Activated CD8-positive, alpha-beta T cell treated with anti-CD3 and anti-CD28 coated beads for 36 hours (primary cell): ENCODE measurements at places on chromosomes 1 and 21. TPM values are rescaled to one million over a fixed set of nuclear protein-coding genes. Genes with fewer than 3 reads are reported as not detected.

DNA sequence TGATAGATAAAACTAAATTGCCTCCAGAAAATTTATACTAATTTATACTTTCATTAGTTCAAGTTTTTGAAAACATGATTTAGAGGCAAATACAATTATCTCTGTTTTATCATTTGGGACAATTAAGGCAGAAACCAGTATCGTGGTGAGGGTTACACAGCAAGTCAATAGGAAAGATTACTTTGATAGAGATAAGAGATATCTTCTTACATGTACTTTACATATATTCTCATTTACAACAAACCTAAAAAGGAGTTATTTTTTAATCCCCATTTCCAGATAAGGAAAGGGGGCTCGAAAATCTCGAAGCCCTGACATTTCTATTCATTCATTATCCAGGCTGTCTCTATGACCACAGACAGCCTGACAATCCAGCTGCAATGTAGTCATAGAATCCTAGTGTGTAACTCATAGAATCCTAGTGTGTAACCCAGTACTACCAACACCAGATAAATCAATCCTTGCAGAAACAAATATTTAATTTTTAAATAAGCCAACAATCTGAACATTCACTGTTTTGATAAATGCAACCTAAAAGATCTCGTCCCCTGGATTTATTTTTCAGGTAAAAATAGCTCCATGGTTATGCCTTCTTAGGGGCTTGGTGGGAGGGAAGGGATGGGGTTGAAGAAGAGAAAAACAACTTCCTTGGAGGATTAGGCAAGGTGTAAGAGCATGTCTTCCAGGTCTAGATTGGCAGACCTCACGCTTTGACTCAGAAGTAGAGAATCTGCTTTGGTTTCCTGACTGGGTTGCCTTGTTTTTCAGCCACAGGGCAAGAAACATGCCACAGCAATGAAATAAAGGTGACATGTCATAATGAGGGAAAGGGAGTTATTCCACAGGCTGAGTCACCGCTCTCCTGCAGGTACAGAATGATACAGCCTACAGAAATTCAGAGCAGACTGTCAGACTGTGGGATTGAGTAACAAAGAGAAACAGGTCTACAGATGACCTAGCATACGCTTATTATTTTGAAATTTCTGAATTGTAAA lies 45.6 kb downstream of the IRF2BP2 start:
- DNase-seq = no peak

- DNase-seq = no peak
Observed at GRCh38 chr1:39370602-39371001, 120.8 kb upstream of the BMP8A start.

DNA sequence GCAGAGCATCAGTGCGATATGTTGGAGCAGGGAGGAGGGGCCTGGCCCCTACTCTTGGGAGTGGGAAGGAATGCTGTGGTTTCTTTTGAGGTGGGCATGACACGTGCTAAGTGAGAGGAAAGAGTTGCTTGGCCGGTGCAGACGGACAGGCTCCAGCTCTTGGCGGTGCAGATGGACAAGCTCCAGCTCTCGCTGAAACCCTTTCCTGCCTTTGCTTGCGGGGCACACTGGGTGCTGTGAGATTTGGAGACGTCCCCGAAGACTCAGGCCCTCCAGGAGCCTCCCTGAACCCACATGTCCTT lies 15.9 kb downstream of the PDXK start:
- DNase-seq = no peak

- DNase-seq = no peak
Observed at GRCh38 chr1:21292503-21292983, 2.3 kb upstream of the ECE1 start.

DNA sequence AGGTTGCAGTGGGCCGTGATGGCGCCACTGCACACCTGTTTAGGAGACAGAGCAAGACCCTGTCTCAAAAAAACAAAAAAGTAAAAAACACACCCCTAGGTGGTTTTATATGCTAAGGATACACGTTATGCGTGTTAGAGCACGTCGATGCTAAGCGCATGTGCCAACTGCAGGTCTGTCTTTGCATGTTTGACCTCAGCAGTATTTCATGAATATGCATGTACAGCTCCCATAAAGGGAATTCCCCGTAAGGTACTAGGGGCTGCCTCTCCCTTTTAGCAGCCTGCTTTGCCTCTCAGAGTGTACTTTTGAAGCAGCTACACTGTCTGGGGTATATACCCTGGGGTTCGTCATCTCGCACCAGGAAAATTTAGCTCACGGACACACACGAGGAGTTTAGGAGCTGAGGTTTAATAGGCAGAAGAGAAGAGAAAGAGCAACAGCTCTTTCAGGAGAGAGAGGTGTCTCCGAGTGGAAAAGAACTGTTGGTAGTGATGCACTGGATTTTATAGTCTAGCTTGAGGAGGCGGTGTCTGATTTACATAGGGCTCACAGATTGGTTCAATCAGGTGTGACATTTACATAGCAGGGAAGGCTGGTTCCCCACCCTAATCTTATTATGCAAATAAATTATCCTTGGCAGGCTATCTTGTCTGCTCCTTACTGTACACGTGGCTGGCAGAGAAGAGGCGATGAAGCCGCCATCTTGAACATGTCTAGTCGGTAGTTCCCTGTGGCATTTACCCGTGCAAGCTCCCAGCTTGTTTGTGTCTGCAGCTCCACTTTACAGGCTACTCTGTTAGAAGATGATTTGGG lies 4.2 kb upstream of the OTUD3 start:
- DNase-seq = no peak

Gene C8B
- total RNA-seq = not detected

Gene AQP10
- 0.14 TPM for total RNA-seq

GRCh38 chr1:151593730-151594129 lies 18.1 kb upstream of the SNX27 start:
- no peak for DNase-seq
